ENCODE measurements at places on chromosomes 11 and 22. TPM values are rescaled to one million over a fixed set of nuclear protein-coding genes. Genes with fewer than 3 reads are reported as not detected.

- DNase-seq, result no peak
These were observed 384.8 kb downstream of the TENM4 start for GRCh38 chr11:79055856-79056631.

GRCh38 chr11:3947061-3947460 lies 91.6 kb downstream of the STIM1 start:
- no peak for DNase-seq

DNA sequence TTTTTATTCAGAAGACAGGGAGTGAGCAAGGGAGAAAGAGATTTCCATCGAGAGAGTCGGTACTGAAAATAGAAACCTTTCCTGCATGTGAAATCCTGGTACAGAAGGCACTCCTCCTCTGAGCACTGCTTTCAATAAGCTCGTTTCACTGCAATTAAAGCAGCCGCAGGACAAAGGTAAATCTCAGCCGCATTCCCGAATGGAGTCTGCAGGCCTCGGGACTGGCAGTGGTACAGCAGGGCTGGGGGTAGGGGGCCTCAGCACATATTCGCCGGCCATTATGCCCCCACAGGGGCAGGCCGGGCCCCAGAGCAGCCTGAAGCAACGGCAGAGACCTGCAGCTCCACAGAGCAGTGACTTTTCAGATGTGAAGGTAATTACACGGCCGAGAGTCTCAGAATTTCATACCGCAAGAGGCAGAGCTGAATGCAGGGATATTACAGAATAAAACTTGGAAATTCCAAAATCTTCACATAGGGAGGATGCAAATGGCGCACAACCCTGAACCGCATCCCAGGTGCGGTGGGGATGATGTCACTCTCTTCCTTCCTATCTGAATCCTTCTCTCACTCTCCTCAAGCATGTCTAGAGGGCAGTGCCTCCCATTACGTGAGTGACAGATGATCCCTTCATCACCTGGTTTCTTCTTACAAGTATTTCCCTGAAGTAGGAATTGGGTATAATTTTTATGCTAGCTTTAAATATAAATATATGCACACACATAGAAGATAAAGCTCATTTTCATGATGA lies 622.1 kb downstream of the OPCML start:
- DNase-seq, result no peak

DNA sequence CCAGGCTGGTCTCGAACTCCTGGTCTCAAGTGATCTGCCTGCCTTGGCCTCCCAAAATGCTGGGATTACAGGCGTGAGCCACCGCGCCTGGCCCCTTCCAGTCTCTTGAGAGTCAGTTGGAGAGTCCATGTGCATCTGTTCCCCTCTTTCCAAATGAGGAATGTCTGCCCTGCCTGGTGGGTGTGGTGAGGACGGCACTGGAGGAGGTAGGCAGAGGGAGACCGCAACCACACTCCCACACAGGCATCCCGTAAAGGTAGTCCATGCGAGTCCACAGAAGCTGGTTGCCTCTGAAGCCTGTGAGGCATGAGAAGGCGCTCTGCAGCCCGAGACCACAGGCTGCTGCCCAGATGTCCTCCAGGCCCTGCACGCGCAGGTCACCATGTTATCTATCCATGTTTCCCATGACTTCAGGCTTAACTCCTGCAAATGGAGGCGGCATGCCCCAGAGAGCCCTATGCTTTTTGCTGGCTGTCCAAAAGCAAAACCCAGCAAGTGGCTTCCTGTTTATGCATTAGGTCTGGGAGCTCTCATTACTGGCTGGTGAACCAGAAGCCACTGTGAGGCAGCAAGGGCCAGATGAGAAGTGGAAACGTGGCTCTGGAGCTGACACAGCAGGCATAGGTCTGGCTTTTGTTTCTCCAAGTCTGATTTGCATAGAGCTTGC lies 43.4 kb downstream of the GRIK4 start:
- peak; percentile 65 for DNase-seq

- DNase-seq, result no peak
These were observed 27.8 kb upstream of the CCDC134 start for GRCh38 chr22:41772645-41773044.

OR51I1 gene
- 1.3 TPM for total RNA-seq

FIBP gene
- 193 TPM for total RNA-seq

FBLN1 gene
- total RNA-seq, result 0.27 TPM

All from hematopoietic multipotent progenitor cell (in vitro differentiated cells).